Activated T-helper 9 cell treated with anti-CD3 and anti-CD28 coated beads, Interleukin-2, amount 50 U/mL, for 16 hours (primary cell): ENCODE measurements at places on chromosomes 7 and 10.

GRCh38 chr10:16853201-16853600 lies 36.0 kb upstream of the RSU1 start:
- no peak for DNase-seq

GRCh38 chr7:157177983-157178381 lies 39.3 kb downstream of the UBE3C start:
- DNase-seq, result no peak

GRCh38 chr10:28118985-28119628 lies 120.2 kb upstream of the ODAD2 start:
- DNase-seq, result no peak

- DNase-seq, result peak; percentile 47
Measured at GRCh38 chr7:4797858-4798705, 22.7 kb downstream of the AP5Z1 start.

DNA sequence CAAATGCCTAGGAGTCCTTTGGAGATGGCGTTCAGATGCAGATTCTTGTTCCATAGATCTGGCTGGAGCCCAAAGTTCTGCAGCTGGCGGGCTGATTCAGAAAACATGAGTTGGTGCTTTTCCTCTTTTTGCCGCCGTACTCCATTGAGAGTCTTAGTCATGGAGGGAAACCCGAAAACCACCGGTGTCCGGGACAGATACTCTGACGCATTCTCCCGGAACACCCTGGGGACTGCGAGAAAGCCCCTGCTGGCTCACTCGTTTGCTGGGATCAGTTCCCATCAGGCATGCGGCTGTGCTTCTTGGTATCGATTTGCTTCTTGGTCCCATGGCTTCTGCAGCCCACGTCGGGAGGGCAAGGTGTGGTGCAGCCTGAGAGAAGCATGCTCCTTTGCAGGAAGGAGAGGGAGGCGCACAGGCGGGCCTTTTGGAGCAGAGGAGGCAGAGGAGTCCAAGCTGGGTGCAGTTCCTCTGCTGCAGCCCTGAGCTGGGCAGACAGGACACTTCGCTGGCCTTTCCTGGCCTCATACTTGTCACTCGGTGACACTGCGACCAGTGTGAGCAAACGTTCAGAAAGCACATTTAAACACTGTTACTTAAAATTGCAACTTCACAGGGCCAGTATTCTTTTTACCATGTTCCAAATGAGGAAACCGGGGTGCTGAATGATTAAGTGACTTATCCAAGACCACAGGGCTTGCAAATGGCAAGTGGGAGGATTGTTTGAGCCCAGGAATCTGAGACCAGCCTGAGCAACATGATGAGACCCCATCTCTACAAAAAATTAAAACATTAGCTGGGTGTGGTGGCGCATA lies 30.6 kb upstream of the PFKFB3 start:
- DNase-seq, result no peak

- DNase-seq, result peak; percentile 50
Measured at GRCh38 chr7:106717955-106718871, 57.3 kb upstream of the CCDC71L start.

GRCh38 chr7:14069961-14070360 lies 80.5 kb upstream of the ETV1 start:
- no peak for DNase-seq

DNA sequence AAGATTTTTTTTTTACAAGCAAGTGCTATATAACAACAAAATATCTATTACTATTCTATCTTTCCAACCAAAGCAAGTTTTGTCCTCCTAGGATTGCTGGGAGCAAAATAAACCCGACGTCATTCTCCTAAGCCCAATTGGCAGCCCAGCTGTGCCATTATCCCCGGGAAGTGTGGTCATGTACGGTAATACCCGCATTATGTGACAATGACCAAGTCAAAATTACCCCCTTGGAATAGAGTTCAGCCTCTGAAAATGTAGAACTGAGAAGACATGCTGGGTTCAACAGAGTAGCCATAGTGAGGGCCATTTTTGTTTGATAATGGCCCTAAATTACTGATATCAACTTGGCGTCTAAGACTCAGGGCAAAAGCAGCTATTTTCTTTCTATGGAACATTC lies 215.5 kb downstream of the LRRTM3 start:
- DNase-seq, result no peak

DNA sequence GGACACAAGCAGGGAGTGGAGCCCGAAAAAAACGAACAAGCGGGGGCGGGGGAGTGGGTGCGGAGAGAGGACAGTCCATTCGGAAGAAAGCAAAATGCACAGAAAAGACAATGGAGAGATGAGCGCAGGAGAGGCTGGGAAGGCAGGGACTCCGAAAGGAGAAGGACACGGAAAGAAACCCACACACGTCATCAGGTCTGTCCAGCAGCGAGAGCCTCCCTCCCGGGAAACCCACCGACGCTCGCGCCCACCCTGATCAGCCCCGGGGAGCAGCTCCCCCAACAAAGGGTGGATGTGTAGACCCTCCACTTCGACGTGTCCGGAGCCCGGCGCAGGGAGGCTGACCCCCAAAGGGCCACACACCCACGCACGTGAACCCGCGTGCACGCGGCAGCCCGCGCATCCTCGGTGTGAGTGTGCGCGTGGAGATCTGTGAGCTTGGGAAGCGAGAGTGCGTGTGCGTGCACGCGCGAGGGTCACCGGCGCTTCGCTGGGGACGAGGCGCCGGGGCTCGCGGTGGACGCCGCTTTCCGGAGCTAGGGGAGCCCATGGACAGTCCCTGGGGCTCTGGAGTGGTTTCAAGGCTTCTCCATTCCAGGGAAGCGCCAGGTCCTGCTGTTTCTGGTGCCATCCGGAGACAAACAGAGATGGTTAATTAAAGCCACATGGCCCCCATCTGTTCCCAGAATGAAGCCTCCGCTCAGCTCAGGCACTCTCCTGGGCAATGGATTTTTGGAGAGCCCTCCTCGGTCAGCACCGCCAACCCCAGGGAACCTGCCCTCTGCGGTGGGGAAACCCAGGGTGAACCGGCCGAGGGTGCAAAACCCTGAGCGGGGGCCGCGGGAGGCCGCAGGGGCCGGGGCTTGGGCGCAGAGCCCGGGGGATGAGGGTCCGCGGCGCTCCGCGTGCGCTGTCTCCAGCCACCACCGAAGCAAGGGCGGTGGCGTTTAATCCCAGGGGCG lies 916 bp downstream of the LAMB1 start:
- DNase-seq, result no peak

DNA sequence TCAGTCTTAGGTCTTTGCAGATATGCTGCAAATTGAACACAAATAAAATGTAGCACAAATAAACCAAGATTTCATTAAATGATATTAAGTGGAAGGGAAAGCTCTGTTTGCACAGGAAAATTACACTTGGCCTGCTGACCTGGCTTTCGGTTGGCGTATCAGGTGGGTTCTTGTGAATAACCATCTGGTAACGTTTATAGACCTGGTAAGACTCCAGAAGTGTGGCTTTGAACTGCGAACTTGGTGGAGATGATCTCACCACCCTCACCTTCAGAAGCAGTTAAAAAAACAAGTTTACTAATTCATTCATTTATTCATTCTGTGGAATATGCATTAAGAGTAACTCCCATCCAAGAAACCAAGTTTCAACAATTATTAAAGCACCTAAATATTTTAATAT lies 28.1 kb downstream of the ATE1 start:
- DNase-seq, result no peak

- DNase-seq, result no peak
Measured at GRCh38 chr7:101636822-101637623, 7.9 kb upstream of the MYL10 start.

GRCh38 chr7:30627026-30627425 lies 32.3 kb downstream of the GARS1 start:
- DNase-seq, result no peak

GRCh38 chr7:32204361-32205018 lies 134.3 kb upstream of the PDE1C start:
- no peak for DNase-seq

- DNase-seq, result no peak
Measured at GRCh38 chr7:19001854-19002253, 115.6 kb downstream of the TWIST1 start.

GRCh38 chr7:127245607-127246006 lies 7.1 kb downstream of the GRM8 start:
- DNase-seq, result no peak

DNA sequence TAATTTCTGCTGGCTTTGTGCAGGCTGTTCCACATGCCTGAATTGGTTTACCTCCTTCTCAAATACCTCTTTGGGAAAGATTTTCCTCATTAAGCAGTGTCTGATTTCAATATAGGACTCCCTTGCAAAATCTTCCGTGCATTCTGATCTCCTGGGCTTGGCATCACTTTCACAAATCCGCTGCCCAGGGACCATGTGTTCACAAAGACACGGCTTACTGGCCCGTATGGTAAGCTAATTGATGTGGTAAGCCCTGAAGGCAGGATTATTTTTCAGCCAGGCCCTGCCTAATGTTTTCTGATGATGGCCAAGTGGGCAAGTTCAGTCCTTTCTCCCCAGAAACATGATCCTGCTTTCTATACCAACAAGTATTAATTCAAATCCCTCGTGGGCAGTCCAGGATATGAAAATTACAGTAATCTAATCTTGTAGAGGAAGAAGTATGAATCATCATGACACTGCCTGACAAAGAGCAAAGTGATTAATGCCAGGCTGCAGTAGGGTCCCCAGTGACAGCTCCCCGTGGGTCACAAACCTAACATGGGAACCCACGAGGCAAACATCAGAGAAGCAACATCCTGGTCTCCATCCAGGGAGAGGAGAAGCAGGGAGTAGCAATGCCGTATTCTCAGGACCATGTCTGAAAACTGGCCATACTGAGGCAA lies 11.6 kb upstream of the SVIL start:
- no peak for DNase-seq

- DNase-seq, result no peak
Measured at GRCh38 chr7:27107391-27108381, 5.2 kb upstream of the HOXA2 start.

GRCh38 chr7:133871757-133872156 lies 255.4 kb upstream of the LRGUK start:
- no peak for DNase-seq

DNA sequence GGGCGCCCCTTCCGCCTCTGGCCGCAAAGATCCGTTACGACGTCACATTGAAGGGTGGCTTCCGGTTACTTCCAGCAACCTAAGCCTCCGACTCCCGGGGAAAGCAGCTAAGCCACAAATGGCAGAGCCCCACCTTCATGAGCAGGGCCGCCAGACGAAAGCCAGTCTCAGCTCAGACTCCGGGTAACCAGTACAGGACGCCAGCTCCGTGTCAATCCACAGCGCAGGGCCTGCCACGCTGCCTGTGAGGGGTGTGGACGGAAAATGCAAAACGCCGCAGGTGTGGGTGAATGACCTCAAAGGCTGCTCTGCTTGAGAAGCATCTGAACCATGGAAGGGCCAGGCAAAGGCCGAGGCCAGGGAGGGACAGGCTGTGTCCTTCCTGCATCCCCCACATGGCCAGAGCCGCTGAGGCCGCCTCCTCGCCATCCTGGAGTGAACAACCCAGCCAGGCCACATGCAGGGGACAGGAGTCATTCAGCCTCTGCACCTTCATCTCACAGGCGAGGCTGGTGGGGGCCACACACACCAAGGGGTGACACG lies 53.5 kb upstream of the PPP2R2D start:
- no peak for DNase-seq

DNA sequence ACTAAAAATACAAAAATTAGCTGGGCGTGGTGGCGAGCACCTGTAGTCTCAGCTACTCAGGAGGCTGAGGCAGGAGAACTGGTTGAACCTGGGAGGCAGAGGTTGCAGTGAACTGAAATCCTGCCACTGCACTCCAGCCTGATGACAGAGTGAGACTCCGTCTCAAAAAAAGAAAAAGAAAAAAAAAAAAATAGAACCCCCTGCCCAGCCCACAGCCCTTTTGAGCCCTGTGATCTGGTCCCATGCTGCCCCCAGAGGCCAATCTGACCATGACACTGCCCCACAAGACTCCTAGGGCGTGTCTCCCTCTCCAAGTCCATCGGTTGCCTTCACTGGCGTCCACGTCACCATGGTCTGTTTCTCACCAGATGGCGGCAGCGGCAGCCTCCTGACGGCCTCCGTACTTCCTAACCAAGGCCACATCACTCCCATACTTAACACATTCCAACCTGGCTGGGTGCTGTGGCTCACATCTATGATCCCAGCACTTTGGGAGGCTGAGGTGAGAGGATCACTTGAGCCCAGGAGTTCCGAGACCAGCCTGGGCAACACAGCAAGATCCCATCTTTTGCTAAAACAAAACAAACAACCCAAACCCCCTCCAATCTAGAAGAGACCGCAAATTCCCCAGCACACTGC lies 18.0 kb downstream of the STX1A start:
- DNase-seq, result no peak

- DNase-seq, result no peak
Measured at GRCh38 chr7:137625197-137625596, 221.6 kb downstream of the DGKI start.

DNA sequence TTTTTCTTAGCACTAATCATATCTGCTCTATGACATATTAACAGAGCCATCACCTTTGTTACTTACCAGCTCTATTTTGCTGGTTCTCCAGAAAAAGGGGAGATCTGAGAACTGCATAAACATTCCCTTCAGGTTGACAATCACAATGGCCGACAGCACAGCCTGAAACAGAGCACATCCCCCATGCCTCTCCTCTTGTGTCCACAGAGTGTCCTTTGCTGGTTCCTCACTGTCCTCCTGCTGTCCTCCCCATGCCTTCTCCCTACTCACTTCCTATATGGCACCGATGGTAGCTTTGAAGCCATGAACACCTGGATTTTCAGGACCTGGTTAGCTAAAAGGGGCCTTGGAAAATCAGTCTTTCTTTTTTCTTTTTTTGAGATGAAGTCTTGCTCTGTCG lies 41.8 kb downstream of the PSMC2 start:
- DNase-seq, result no peak

- no peak for DNase-seq
Measured at GRCh38 chr7:3688071-3688470, 387.0 kb downstream of the SDK1 start.

- no peak for DNase-seq
Measured at GRCh38 chr10:100579261-100580090, 43.7 kb downstream of the HIF1AN start.

- no peak for DNase-seq
Measured at GRCh38 chr7:70237831-70238575, 639.7 kb downstream of the AUTS2 start.

DNA sequence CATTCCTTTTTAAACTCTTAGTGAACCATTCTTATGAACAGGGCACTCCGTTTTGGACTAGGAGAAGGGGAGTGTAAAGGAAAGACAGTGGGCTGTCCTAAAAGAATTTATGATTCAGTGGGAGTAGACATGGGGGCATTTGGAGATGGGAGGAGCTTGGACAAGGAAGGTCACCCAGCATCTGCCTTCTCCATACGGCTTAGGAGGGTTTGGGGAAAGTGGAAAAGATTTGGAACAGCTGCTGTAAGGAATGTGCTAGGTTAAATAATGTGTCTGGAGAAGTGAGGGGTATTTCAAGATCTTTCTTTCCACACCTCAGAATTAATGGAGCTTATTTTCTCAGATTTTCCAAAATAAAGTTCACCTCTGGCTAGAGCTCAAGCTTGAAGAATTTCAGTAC lies 24.0 kb downstream of the SLC35G1 start:
- no peak for DNase-seq

- peak; percentile 3 for DNase-seq
Measured at GRCh38 chr7:135508883-135509588, 866 bp downstream of the CNOT4 start.

DNA sequence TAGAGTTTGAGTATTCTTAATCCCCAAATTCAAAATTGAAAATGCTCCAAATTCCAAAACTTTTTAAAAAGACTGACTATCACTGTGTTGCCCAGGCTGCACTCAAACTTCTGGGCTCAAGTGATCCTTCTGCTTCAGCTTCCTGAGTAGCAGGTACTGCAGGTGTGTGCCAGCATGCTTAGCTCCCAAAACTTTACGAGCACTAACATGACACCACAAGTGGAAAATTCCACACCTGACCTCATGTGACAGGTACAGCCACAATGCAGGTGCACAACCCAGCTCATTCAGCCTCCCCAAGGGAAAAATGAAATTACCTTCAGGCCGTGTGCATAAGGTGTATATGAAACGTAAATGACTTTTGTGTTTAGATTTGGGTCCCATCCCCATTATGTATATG lies 16.5 kb downstream of the CDC123 start:
- DNase-seq, result no peak
